Heart left ventricle (tissue), 16 donors: ENCODE measurements at places on chromosomes 5 and 9. TPM values are rescaled to one million over a fixed set of nuclear protein-coding genes. Genes with fewer than 3 reads are reported as not detected.
A peak's percentile ranks its signal among the peaks of the same experiment; 100 is the strongest.

The PCDHGB4 gene
- total RNA-seq, result 5.6 TPM

DNA sequence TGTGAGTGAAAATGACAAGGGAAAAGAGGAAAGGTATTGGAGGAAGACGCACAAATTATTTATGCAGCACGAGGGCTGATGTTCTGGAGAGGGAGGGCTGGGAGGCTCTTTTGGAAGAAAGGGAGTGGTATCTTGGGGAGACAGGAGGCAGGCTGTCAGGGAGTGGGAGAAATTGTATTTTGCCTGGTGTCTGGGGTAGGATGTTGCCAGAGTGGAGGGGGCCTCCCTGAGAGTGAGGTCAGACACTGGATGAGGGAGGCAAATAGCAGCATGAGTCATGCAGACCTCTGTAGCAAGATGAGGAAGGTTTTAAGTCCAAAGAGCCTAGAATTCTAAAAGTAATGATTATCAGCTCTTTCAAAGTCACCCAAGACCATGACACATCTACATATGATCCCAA, 158.0 kb downstream of the DMRT2 start:
- DNase-seq, result no peak

GRCh38 chr5:18702821-18703220, 1068.6 kb downstream of the TAF11L14 start:
- DNase-seq, result no peak

- peak; percentile 22 for DNase-seq
These were observed 25.7 kb downstream of the PUM3 start for GRCh38 chr9:2817999-2818803.

DNA sequence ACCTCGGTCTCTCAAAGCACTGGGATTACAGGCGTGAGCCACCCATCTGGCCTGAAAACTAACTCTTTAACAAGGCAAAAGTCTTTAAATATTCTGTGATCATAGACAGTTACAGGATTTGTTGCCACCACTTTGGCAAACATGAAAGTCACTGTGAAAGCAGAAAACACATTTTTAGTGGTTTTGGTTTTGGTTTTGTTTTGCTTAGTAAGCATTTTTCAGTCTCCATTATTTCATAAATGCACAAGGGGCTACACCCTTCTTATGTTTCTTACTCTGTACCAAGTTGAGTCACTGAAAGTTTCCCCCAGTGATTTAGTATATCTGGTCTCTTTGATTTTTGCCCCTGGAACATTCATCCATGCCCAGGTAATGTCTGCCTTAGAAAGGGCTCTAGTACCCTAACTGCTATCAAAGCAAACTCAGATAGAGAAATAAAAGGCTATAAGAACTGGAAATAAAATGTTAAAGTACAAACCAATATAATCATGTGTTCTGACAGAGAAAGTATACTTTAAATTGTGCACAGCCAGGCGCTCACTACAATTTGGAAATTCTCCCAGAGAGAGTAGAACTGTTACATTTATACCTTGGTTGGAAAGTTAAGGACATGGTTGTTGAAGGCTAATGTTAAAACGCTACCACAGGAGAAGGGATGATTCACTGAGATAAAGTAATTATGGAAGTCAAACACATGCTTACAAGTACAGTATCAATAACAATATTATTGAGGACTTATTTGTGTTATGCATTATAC, 1022.5 kb upstream of the DMAC1 start:
- no peak for DNase-seq

DNA sequence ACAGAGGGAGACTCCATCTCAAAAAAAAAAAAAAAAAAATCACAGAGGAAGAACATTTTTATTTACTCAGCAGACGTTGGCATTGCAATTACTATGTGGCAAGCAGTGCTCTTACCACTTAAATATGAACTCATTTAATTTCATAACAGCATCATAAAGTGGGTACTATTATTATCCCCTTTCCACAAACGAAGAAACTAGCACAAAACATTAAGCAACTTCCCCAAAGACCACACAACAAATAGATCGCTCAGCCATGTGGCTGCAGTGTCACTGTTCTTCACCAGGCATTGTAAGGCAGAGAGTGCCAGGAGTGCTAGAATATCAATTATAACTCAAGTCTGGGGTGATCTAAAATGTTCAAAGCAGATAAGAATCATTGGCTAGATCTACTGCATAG, 69.8 kb upstream of the PLPP6 start:
- no peak for DNase-seq
